ENCODE measurements at places on chromosomes 4 and X.
A peak's percentile ranks its signal among the peaks of the same experiment; 100 is the strongest.

- DNase-seq: peak; percentile 53
These were observed 831.5 kb downstream of the STIM2 start for GRCh38 chr4:27692158-27692557.

DNA sequence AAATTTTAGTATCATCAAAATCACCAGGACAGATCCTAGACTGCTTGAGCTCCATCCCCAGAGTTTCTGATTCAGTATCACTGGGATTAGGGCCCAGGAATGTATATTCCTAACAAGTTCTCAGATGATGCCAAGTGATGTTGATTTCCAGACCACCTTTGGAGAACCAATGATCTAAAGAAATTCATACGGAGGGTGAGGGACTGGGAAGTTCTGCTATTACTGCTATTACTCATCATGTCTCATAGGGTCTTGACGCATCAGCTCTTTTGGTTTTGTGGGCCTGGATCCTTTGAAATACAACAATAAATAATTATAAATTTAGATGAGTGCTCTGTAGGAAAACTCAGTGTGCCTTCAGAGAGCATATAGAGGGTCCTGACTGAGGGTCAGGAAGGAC lies 59.8 kb upstream of the LGI2 start:
- DNase-seq: peak; percentile 78

DNA sequence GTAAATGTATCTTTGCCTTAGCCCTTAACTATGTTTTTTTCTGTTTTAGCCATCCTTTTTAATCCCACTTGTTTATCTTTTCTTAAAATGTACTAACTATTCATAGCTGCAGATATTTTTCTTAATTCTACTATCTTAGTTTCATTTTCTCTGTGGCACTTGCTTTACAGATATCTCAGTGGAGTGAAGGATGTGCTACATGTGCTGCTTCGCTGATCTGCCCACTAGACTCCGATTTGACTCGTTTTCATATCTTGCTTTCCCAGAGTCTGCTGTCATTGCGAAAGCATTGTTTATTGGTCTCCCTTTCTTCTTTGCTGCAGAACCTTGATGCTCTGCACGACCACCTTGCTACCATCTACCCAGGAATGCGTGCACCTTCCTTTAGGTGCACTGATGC lies 30.6 kb downstream of the GUCY1B1 start:
- DNase-seq: no peak

GRCh38 chr4:183364025-183364424 lies 41.8 kb upstream of the CLDN24 start:
- no peak for DNase-seq

- peak; percentile 20 for DNase-seq
These were observed 182.7 kb downstream of the KCNIP4 start for GRCh38 chr4:21765810-21766407.

GRCh38 chr4:158801066-158801465 lies 32.2 kb downstream of the FNIP2 start:
- DNase-seq: no peak

GRCh38 chr4:100082852-100083251 lies 107.4 kb downstream of the DDIT4L start:
- no peak for DNase-seq

- DNase-seq: no peak
These were observed 56.4 kb downstream of the UBE2K start for GRCh38 chr4:39754309-39754708.

DNA sequence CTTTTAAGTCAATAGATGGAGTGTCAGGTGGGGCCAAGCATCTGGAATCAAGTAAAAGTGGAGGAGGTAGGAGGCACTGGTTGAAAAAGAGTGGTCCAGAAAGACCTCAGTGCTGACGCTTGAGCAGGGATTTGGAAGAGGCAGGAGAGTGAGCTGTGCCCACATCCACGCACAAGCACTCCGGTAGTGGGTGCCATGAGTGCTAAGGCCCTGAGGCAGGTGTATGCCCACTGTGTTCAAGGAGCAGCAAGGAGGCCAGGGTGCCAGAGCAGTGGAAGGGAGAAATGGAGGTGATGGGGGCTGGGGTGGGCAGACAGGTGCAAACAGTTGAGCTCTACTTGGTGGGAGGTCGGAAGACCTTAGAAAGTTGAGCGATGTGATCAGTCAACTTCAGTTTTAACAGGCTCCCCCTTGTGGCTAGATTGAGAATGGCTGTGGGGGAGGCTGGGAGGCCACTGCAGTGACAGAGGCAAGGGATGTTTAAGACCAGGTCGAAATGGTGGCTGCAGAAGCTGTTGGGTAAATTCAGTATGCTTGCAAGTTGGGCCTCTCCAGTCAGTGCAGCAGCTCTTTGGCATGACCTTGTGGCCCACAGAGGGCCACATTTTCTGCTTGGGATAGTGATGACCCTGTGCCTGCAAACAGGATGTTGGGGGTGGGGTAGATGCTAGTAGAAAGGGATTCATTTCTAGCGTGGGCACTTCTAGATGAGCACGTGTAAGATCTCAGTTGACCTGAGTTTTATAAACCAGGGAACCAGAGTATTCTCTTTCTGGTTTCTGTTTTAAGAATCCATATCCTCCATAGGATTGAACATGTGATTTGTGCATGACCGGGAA lies 12.7 kb downstream of the TKTL1 start:
- DNase-seq: peak; percentile 22

- no peak for DNase-seq
These were observed 92.0 kb upstream of the KLHL4 start for GRCh38 chrX:87425618-87426017.

DNA sequence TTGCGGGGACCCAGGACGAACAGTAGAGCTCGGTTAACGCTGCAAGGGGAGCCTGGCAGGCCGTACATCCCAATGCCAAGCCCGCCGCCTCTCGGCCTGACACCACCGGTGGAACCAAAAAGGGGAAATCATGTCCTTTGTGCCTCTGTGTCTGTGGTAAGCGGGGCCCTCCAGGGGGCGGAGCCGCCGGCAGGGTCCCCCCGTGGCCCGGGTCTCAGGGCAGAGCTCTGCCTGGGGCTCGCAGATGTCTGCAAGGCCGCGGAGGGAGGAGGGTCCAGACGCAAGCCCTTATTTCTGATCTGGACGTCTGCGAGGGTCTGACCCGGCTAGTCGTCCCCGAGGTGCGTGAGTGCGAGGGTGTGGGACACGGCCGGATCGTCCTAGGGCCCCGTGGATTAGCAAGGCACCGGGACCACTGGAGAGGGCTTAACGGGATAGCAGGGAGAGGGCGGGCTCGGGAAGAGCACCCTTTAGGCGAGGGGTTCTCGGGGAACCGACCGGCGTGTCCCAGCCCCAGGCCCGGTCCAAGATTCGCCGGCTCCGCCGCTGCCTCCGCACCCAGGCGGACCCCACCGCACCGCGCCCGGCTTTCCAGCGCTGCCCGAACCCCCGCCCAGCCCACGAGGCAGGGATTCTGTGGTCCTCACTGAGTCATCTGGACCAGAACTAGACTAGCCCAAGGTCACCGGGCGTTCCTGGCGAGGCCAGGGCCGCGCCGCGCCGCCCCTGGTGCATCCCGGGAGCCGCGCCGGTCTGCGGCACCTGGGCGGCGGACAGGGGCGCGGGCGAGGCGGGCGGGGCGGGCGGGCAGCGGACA lies 863 bp upstream of the FAM193A start:
- DNase-seq: peak; percentile 38

- DNase-seq: peak; percentile 88
These were observed 35.8 kb downstream of the ATXN3L start for GRCh38 chrX:13283950-13284546.

DNA sequence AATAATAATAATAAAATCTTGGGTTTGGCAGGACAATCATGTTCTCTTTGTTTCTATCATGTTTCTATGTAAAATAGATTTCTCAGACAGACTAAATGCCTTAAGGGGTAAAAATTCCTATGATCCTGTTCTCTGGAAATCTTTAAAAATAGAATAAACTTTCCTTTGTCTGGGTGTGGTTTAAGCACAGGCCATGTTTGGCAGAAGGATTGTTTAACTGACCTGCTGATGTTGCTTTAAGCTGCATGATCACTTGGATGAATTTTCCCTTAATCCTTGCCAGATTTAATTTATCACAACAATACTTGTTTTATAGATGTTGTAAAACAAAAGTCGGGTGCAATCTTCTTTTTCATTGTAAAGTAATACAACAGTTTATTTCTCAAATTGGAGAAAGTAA lies 341.7 kb upstream of the FAT1 start:
- DNase-seq: no peak

DNA sequence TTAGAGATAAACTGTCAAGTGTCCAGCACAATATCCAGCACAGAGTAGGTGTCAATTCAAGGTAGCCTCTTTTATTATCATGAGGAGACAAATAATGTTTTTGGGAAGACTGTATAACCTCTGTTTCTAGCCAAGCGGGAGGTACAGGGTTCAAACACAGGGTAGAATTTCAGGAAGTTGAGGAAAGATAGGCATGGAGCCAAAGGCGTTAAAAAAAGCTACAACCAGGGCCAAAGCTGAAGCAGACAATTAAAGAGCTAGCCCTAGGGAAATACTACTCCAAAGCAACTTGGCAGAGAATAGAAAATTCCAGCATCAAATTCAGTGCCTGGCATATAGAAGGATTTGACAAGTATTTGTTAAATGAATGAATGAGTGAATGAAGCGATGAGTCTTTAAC lies 40.0 kb upstream of the CASK start:
- no peak for DNase-seq

- no peak for DNase-seq
These were observed 6.8 kb downstream of the PLXNB3 start for GRCh38 chrX:153770601-153771414.

GRCh38 chr4:3836756-3837601 lies 70.8 kb downstream of the ADRA2C start:
- no peak for DNase-seq

DNA sequence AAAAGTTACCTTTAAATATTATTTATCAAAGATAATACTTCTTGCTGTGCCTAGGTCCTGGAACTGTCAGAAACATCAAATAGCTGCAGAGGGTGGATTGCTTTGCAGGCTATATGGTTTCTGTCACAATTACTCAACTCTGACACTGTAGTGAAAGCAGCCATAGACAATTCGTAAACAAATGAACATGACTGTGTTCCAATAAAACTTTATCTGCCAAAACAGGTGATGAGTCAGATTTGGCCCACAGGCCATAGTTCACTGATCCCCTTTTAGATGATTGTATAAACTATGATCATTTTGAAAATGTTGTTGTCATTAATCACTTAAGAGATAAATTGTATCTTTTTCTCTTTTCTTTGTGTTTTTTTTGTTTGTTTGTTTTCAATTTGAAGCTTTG lies 8.4 kb upstream of the MEPE start:
- no peak for DNase-seq

- DNase-seq: peak; percentile 96
These were observed 59.0 kb upstream of the C1QTNF7 start for GRCh38 chr4:15368856-15369255.

DNA sequence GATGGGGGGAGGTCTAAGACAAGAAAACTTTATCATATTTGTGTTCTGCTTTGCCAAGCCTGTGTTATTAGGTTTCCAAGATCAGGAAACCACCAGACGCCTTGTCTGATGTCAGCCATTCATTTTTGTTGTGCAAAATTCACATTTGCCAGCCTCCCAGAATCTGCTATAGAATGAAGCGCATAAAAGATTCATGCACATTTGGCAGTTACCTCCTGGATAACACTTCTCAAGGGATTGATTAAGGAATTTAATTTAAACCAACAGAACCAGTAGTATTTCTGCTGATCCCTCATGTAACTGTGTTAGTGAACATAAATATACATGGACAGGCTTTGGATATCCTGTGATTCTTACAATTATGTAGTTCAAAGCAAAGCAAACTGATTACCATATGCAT lies 187.9 kb downstream of the COMMD8 start:
- DNase-seq: no peak

DNA sequence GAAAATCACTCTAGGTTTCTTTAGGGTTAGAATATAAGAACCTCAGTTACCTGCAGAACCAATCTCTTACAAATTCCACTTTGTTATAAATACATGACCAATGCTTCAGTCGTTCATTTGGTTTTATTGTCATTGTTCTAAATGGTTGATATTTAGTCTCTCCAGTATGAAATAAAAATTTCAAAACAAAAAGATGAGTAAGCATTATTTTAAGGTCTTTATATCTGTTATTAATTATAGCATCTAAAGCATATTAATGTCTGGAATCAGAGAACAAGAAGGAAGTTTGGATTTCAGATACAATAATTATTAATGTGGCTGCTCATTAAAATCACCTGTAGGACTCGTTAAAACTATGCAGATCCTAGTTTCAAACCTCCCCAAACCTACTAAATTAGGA lies 265.4 kb upstream of the CXorf51A start:
- DNase-seq: no peak

DNA sequence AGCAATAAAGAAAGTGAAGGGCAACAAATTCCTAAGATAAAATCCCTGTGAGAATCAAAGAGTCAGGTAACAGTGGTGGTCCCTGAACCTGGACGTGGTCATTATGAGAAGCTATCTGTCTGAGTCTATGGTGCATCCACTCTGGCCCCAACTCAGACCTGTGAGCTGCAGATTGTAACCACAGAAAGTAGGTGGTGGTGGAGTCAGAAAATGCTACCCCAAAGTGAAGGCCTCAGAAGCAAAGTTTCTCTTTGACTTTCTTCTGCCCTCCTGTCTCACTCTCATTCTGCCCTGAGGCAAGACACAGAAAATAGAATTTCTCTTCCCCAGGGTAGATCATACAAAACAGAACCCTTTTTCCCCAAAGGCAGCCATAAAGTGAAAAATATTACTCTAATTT lies 84.1 kb upstream of the NEIL3 start:
- DNase-seq: no peak

GRCh38 chr4:148740701-148741100 lies 298.5 kb upstream of the NR3C2 start:
- no peak for DNase-seq

DNA sequence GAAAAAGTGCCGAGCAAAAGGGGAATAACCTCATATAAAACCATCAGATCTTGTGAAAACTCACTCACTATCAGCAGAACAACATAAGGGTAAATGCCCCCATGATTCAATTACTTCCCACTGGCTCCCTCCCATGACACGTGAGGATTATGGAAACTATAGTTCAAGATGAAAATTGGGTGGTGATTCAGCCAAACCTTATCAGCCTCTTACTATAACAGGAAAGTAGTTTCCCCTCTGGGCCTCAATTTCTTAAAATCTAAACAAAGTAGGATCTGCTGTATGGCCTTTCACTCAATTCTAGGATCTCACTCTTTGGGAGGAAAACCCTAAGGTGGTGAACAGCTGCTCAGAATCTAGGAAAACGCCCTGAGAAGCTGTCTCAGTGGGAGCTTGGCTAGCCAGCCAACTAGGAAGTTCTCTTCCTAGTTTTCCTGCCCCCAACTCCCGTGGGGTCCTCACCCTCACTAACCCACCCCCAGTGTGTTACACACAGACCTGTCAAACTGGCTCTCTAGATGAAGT lies 1017.1 kb upstream of the HS3ST1 start:
- DNase-seq: no peak

GRCh38 chr4:65007841-65008439 lies 598.7 kb upstream of the TECRL start:
- DNase-seq: peak; percentile 8

- no peak for DNase-seq
These were observed 46.5 kb downstream of the MAGEA1 start for GRCh38 chrX:153225438-153226098.

GRCh38 chr4:128757712-128758111 lies 51.8 kb upstream of the JADE1 start:
- no peak for DNase-seq
